ENCODE measurements at places on chromosomes 13 and 19.

GRCh38 chr13:55553701-55554100 is 1587.0 kb upstream of the PRR20A start:
- no peak for DNase-seq

DNA sequence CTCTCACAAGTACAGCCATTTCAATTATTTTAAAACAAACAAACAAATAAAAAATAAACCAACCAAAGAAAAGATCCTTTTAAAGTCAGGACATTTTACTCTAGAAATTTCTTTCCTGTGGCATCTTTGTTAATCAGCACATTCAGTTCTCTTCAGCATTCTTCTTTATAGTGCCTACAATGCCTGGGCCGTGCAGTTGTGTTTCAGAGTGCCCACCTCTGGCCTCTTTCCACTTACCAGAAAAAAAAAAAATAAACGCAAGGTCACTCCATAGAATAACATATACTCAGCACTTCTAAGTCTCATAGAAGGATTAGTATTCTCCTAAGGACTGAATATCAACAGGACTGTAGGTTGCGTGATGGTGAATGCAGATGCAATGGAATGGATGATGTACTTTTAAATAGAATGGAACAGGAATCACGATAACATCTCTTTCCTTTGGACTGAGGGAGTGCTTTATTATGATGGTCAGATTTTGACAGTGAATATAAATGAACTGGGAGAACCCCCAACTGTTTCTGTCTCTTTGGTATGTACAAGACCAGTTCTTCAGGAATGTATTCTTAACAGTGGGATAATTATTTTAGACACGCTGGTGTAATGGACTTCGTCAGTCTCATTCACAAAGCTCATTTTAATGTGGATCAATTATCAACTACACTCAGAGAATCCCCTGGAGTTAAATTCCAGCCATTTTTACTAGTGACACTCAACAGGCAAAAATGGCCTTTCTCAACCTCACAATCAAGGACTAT is 125.0 kb upstream of the NBEA start:
- DNase-seq, result no peak

- no peak for DNase-seq
Observed at GRCh38 chr13:110306960-110307766, at the start of the genes COL4A1 and COL4A2. TSS of gene COL4A1 (minus strand) at chr13:110307157. CDS start at chr13:110307027, 130 bp downstream. TSS of gene COL4A2 (plus strand) at chr13:110307284. CDS start at chr13:110307904, 620 bp downstream.

DNA sequence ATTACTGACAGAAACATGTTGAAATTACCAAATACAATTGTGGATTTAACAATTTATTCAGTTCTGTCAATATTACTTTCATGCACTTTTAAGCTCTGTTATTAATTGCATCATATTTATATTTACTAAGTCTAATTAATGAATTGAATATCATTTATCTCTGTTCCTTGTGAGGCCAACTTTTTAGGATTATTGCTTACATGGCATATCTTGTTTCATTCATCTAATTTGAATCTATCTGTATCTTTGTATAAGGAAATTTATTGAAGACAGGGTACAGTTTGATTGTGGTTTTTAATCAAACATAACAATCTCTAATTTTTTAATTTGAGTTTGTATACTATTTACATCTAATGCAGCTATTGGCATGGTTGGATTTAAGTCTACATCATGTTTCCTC is 249.9 kb upstream of the GPC6 start:
- DNase-seq, result no peak

- DNase-seq, result no peak
Observed at GRCh38 chr13:48653472-48653939, at the start of gene CYSLTR2. TSS of gene CYSLTR2 (plus strand) at chr13:48653929. CDS start at chr13:48706818, 52,889 bp downstream.

- DNase-seq, result no peak
Observed at GRCh38 chr19:46559203-46559602, 41.9 kb upstream of the CALM3 start.

DNA sequence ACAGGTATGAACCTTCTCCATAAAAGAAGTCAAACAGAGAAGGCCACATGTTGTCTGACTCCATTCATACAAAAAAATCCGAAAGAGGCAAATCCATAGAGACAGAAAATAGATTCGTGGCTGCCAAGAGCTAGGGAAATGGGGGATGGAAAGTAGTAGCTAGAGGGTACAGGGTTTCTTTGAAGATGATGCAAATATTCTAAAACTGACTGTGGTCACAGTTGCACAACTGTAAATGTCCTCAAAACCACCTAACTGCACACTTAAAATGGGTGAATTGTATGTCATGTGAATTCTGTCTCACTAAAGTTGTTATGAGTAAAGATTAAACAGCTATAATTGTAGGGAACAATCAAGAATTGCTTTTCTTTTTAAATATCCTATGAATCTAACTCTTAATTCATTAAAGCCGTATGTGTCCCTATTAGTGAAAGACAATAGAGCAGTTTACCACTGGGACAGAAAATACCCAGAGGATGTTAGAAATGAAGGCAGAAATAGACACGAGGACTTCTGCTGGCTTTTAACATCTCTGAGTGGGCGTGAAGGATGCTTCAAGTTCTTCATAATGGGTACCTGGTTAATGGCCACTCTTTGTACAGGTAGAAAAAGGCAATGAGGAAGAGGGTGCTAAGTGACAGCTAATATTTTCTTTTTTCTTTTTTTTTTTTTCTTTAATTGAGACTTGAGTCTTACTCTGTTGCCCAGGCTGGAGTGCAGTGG is 21.2 kb downstream of the INSR start:
- DNase-seq, result no peak

GRCh38 chr13:110509971-110510786 is 51.3 kb downstream of the RAB20 start:
- no peak for DNase-seq

DNA sequence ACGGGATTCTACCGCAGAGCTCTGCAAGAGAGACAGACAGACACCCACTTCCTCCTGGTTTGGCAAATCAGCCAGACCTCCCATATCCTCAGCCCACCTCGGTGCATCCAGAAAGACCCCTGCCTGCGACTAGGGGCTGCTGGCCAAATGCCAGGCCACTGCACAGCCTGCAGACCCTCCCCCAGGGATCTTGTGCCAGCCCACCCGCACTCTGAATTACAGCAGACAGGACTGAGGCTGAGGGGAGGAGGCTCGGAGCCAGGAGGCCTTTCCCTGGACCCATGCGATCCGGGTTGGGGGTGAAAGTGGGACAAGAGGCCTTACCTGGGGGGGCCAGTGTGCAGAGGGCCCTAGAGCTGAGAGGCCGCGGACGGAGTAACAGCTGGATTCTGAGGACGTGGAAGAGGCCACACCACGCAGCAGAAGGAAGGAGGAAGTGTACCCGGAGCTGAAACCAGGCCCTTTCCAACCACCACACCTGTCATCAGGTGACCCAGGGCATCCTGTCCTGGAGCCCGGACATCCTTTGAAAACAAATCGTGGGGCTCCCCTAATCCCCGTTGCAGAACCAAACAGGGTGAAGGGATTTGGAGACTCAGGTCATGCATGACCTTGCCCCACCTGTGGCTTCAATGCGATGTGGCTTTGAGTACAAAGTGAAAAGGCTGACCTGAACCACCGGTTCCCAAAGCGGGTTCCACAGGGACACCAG is 993 bp downstream of the FUT6 start:
- no peak for DNase-seq

- DNase-seq, result no peak
Observed at GRCh38 chr13:75544681-75545330, 4.8 kb upstream of the UCHL3 start.

DNA sequence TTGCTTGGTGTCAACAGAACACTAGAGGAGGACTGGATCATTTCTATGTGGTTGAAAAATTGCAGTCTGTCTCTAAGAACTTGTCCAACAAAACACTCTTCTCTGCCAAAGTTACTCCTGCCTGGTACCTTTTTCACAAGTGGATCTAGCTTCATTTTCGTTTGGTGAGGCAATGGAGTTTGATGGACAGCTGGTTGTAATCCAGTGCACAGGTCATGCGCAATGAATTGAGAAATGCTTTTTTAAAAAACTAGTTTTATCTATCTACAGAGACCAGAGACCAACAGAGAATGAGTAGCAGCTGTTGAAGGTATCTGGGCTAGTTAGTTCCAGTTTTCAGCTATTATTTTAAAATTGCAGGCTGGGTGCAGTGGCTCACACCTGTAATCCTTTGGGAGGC is 12.0 kb upstream of the KBTBD6 start:
- no peak for DNase-seq

- no peak for DNase-seq
Observed at GRCh38 chr19:3133793-3134116, 2.1 kb upstream of the GNA15 start.

DNA sequence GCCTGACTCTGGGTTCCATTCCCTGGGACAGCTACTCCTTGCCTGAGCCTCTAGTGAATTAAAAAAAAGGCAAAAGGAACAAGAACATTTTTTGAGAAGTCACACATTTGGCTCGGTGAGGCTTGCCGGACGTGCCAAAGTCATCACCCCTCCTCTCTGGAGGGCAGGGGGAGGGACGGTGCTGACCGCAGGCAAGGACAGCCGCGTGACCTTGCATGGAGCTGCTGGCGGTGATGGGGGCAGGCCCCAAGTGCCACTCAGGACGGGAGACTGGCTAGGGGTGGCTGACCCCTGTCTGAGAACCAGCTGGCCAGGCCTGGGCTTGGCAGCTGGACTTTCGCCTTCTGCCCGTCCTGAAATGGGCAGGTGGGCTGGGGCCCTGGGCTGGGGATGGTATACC is 26.4 kb downstream of the MAP2K2 start:
- no peak for DNase-seq

DNA sequence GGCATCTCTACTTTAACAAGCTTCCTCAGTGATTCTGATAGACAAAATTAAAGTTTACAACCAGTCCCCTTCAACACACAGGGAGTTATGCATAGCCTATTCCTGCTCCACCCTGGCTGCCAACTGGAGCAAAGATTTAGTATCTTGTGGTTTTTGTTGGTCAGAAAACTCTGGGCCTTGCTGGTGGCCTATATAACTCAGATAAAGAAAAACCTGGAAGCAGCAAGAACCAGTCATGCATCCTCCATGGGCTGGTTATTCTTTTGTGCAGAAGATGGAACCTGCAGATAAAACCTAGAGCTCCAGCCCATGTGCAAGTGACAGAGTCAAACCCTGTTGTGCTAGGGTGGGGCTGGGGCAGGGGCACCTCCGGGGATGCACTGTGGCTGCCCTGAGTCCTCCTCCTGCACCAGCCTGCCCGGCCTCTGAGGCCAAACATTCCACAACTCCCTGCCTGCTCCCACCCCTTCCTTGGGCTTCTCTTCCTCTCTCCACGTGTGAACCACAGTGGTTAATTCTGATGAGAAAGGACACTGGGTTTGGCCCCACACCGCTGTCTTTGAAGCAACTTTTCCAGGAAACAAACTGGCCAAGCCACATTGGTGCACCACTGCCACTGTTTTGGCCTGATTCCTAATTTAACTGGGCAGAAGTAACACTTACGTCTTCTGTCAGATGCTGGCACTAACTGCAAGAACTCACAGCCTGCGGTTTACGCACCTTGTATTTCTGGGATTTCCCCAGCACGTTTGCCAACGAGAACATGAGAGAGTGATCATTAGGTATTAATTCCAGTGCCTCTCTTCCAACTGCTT is 23.3 kb upstream of the GGACT start:
- no peak for DNase-seq

- no peak for DNase-seq
Observed at GRCh38 chr13:45464141-45464686, 525 bp upstream of the COG3 start.

DNA sequence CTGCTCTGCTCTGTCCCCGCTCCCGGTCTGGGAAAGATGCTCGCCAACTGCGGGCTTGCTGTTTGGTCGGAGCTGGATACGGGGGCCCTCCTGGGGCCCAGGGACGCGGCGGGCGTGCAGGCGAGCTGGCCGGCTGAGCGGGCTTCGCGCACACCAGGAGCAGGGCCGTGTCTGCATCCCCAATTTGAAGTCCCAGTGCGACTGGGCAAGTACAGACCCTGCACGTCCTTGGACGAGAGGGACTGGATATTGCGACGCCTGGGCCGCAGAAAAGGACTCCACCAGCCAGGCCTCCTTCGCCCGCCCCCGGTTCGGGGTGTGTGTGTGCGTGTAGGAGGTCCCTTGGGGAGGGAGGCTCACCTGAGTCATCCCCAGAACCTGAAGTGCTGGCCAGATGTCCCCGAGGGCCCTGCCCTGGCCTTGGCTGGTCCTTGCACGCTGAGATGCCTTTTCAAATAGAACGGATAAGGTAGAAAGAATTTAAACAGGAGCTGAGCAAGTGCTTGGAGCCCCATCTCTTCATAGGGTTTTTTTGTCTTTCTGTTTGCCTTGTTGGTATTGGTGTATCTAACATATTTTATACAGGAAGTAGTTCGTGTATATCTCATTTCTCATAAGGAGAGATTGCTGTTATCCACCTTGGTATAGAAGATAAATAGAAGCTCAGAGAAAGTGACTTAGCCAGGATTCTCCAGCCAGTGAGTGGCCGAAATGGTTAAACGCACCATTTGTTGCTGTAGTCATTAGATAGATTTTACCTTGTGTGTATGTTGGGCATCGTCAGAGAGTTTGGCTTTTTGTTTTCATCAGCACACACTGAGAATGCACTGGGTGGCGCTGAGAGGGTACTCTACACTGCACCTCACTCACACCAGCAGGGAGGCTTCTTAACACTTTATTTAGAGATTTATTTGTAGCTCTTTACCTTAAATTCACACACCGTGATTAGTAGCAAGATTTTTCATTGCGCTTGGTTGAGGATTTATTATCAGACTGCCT is 1.1 kb downstream of the NAXD start:
- peak; percentile 23 for DNase-seq

- DNase-seq, result no peak
Observed at GRCh38 chr19:42003506-42004294, 9.7 kb upstream of the ATP1A3 start.
